ENCODE measurements at places on chromosomes 13 and 19.

- no peaks in the 10 kb centered on the region for H3K36me3 ChIP-seq
- no peak overlapping the region for H3K27ac ChIP-seq
- peak overlapping the region; percentile 75 for H3K4me3 ChIP-seq
- H3K4me1 ChIP-seq = peaks cover 51% of the 10 kb centered on the region
These were observed 1.4 kb downstream of the WDFY2 start for GRCh38 chr13:51585696-51586095.

- peaks cover 98% of the 10 kb centered on the region for H3K27me3 ChIP-seq
- no peaks in the 10 kb centered on the region for H3K4me1 ChIP-seq
- no peak overlapping the region for H3K4me3 ChIP-seq
- H3K36me3 ChIP-seq = no peaks in the 10 kb centered on the region
- no peak for DNase-seq
These were observed 2.1 kb downstream of the ZIC5 start for GRCh38 chr13:99969453-99969918.

- H3K4me1 ChIP-seq = no peaks in the 10 kb centered on the region
- no peaks in the 10 kb centered on the region for H3K36me3 ChIP-seq
- H3K27ac ChIP-seq = no peak overlapping the region
- no peak for DNase-seq
- no peaks in the 10 kb centered on the region for H3K27me3 ChIP-seq
- H3K4me3 ChIP-seq = no peak overlapping the region
These were observed 576.9 kb downstream of the IRS2 start for GRCh38 chr13:109209526-109209925.

- peaks cover 76% of the 10 kb centered on the region for H3K36me3 ChIP-seq
- no peaks in the 10 kb centered on the region for H3K4me1 ChIP-seq
- no peak overlapping the region for H3K4me3 ChIP-seq
- no peak overlapping the region for H3K27ac ChIP-seq
These were observed 11.8 kb upstream of the SHD start for GRCh38 chr19:4267101-4267900.

GRCh38 chr19:28927456-28927855 lies 285.5 kb downstream of the UQCRFS1 start:
- H3K27me3 ChIP-seq = no peaks in the 10 kb centered on the region
- no peak for DNase-seq
- H3K4me1 ChIP-seq = no peaks in the 10 kb centered on the region
- H3K36me3 ChIP-seq = no peaks in the 10 kb centered on the region
- no peak overlapping the region for H3K27ac ChIP-seq

- no peak for DNase-seq
- H3K27ac ChIP-seq = no peak overlapping the region
- H3K4me1 ChIP-seq = no peaks in the 10 kb centered on the region
- no peak overlapping the region for H3K4me3 ChIP-seq
- H3K27me3 ChIP-seq = no peaks in the 10 kb centered on the region
- H3K36me3 ChIP-seq = no peaks in the 10 kb centered on the region
These were observed 39.8 kb downstream of the GPR180 start for GRCh38 chr13:94641409-94641941.

DNA sequence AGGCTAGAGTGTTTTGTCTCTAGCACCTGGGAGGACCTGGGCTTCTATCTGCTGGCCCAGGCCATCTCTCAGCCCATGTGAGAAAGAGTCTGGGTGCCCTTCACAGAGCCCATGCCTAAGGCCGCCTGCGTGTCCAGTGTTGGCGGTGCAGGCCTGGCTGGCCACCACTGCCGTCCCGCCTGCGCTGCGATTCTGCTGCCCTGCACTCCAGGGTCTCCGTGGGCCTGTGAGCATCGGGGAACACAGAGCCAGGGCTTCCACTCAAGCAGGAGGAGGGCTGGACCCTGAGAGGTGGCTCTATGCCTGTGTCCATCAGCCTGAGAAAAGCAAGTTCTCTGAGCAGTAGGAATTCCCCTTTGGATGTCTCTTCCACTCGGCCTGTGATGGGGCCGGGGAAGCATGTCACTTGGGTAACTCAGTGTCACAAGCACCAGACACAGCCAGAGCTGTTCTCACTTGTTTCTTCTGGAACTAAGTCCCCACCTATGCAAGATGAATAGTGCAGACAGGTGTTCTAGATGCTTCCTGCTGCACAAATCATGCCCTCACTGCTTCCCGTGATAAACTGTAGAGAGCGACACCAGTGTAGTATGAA lies 93.9 kb downstream of the RAB20 start:
- DNase-seq = no peak

- no peaks in the 10 kb centered on the region for H3K27me3 ChIP-seq
- DNase-seq = no peak
- H3K4me1 ChIP-seq = no peaks in the 10 kb centered on the region
- H3K36me3 ChIP-seq = no peaks in the 10 kb centered on the region
These were observed 31.2 kb downstream of the CLEC17A start for GRCh38 chr19:14614099-14614412.

DNA sequence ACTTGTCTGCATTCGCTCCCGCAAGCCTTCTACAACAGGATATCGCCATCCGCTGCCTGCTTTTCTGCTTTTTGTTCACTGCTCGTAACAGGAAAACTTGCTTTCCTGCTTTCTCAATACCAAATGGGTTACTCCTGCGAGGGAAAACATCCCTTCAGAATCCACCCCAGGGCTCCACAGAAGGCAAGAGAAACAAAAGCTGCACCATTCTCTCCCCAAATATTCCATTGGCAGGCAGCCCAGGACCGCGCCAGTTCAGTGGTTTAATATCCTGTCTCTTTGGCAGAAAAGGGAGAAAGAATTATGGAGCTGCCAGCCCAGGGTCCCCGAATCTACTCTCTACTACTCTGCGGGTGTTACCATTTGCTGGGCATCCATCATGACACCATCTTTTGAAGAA lies 84.7 kb upstream of the DOCK9 start:
- H3K36me3 ChIP-seq = no peaks in the 10 kb centered on the region
- H3K27me3 ChIP-seq = no peaks in the 10 kb centered on the region
- DNase-seq = peak; percentile 27
- peak overlapping the region; percentile 44 for H3K27ac ChIP-seq
- H3K4me1 ChIP-seq = peaks cover 4% of the 10 kb centered on the region

Data from tibial artery (tissue), 4 donors.